ENCODE measurements at places on chromosomes 12 and 14. TPM values are rescaled to one million over a fixed set of nuclear protein-coding genes. Genes with fewer than 3 reads are reported as not detected.

GRCh38 chr12:30996752-30997151 lies 70.2 kb downstream of the TSPAN11 start:
- no peak for DNase-seq

EPYC gene
- total RNA-seq = not detected

- DNase-seq = no peak
These were observed 95.6 kb upstream of the NRXN3 start for GRCh38 chr14:78074561-78074960.

GRCh38 chr12:93778306-93778705 lies 101.1 kb downstream of the CRADD start:
- DNase-seq = no peak

- no peak for DNase-seq
These were observed 9.4 kb downstream of the ASPG start for GRCh38 chr14:104094709-104095425.

GRCh38 chr12:122867691-122868461 lies 28.0 kb downstream of the VPS37B start:
- no peak for DNase-seq

FOXA1 gene
- 11.5 TPM for total RNA-seq

- no peak for DNase-seq
These were observed 79.4 kb downstream of the ST8SIA1 start for GRCh38 chr12:22255097-22255496.

DNA sequence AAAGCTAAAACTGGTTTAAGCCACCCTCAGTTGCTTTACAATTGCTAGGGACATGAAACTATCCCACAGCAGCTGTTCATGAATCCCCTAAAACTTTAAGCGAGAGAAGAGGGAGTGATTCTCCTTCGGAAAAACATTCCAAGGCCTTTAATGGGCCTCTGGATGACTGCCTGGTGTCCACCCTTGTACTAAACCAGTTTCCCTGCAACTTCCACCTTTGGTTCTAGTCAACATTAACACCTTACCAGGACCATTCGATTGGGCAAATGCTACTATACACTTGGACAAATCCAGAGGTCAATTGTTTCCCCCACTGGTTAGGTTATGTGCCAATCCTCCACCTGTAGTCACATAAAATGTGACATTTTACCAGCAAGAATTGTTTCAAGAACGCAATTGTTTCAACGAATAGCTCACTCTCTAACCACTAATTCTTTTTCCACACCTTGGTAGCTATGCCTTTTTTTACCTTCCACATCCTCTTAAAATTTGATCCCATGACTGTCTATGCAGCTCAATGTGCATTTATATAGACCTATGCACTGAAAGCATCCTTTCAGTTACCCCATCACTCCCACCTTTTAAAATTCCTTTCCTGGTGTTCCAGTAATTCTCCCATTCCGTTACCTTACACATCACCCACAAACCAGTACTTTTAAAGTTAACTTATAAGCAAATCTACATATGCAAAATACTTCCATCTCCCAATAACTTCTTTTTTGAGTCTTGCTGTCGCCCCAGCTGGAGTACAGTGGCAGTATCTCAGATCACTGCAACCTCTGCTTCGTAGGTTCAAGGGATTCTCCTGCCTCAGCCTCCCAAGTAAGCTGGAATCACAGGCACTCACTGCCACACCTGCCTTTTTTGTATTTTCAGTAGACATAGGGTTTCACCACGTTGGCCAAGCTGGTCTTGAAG lies 3.6 kb downstream of the UBC start:
- DNase-seq = no peak

GRCh38 chr14:95151561-95151960 lies 5.8 kb downstream of the DICER1 start:
- no peak for DNase-seq

GRCh38 chr14:64198486-64198885 lies 95.7 kb downstream of the ESR2 start:
- DNase-seq = no peak

DNA sequence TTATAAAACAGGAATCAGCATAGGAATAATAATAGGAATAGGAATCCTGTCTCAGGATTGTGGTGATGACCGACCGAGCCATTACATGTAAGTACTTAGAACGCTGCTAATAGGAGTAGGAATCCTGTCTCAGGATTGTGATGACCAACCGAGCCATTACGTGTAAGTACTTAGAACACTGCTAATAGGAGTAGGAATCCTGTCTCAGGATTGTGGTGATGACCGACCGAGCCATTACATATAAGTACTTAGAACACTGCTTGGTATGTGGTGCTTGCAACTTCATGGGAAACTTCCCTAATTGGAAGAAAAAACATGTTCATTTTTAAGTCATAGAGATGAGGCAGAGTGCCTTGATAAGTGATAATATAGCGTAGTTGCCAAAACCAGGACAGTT lies 30.0 kb downstream of the ELK3 start:
- no peak for DNase-seq

BCL7A gene
- total RNA-seq = 8.1 TPM

GRCh38 chr14:103736546-103737431 lies 21.2 kb downstream of the ZFYVE21 start:
- DNase-seq = no peak

GRCh38 chr12:64544371-64545080 lies 65.8 kb upstream of the RASSF3 start:
- no peak for DNase-seq

DNA sequence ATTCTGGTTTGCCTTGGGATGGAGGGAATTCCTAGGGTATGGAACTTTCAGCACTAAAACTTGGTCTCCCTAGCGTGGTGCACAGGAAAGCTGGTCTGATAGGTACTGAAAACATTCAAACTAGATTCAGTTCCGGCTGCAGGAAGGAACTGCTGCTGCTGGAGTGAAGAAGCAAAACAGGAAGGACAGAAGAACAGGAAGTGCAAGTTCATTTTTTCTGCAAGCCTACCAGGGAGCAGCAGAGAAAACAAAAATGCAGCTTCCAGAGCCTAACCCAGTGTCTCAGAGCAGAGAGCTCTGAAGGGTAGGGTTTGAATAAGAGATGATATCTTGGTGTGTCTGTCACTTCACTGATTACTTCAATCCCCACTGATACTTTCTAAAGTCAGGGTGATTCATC lies 165.2 kb downstream of the VRK1 start:
- DNase-seq = peak; percentile 49

GRCh38 chr12:39937119-39937518 lies 168.8 kb downstream of the SLC2A13 start:
- no peak for DNase-seq

- DNase-seq = no peak
These were observed 683.4 kb downstream of the SLC16A7 start for GRCh38 chr12:60279221-60279620.

KRT6C gene
- 257 TPM for total RNA-seq

- no peak for DNase-seq
These were observed 101.3 kb downstream of the ASCL4 start for GRCh38 chr12:107875786-107876185.

DNA sequence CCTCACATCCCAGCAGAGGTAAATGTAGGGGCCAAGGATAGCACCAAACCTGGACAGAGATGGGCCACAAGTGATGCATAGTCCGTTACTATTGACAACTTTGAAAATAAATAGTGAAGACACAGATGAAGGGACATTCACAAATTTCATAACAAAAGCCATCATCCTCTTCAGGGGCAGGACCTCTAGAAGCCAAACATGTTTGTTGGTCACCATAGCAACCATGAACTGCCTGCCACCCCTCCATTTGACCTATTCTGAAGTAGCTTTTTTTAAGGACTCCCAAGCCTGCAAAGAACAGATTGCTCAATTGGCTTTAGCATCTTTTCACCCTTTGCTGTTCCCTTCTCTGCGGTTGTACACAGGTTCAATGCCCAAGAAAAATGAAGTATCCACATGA lies 35.7 kb upstream of the MDM1 start:
- no peak for DNase-seq

- DNase-seq = no peak
These were observed 30.6 kb upstream of the SLC6A13 start for GRCh38 chr12:293199-293598.

- DNase-seq = no peak
These were observed 951.8 kb downstream of the SLC6A15 start for GRCh38 chr12:83960767-83961166.

DNA sequence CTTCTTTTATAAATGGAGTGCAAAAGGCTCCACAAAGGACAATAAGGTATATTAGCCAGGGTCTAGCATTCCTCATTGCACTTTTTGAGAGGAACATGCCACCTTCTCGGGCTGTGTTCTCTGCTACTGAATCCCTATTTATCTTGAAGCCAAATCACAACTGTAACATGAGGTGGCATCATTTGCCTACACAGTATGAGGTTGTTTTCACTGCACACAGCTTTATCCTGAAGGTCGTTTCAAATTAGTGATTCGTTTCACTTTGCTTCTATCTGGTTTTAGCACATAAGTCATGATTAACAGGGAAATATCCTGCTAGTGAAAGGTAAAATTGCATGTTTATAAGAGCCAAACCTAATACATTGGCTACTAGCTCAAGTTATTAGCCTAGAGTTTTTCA lies 153.8 kb downstream of the SLC35F4 start:
- no peak for DNase-seq

DNA sequence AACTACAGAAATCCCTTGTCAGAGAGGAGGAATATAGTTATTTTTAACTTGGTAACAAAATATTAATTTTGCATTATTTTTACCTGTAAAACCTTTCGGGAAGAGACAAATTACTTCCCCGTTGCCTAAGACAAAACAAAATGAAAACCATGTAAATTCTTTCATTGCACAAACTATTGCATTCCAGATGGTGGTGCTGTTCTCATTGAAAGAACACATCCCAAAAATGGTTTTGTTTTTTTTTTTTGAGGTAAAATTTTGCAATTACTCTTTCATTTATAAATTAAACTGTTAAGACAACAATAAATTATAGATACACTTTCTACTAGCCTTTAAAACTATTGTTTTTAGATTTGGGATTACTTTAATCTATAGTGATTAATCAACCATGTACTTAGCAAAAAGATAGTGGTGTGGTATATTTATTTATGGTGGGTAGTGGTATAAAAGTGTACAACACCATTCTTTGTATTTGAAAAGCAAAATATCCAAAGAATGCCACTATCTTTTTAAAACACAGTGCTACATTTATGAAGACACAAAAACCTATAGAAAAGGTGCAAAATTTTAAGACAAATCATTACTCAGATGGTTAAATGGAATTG lies 115.5 kb downstream of the SLC38A1 start:
- no peak for DNase-seq

ZFHX2 gene
- total RNA-seq = 0.74 TPM

- DNase-seq = no peak
These were observed 250.1 kb upstream of the PWP1 start for GRCh38 chr12:107435520-107435919.

- no peak for DNase-seq
These were observed 316.8 kb downstream of the PAWR start for GRCh38 chr12:79373896-79374499.

DNA sequence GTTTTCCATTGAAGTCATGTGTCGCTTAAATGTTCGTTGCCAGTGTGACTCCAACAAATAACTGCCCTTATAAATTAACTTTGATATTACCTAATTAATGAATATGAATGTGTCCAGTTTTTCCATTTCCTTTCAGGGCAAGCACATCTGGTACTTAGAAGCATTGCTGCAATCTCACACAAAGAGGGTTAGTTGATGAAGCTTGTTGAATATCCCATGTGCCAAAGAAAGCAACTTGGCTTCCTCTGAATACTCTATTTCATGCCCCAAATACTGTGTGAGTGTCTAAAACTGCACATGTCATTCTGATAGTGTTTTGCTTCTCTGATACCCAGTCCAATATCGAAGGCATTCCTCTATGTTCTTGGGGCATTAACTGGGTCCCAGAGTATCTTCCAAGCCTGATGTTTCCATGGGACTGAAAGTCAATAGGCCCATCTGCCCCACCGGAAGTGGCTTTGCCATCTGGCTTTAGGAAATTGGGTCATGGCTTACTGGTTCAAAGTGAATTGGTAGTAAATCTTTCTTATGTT lies 75.8 kb upstream of the CNTN1 start:
- no peak for DNase-seq

DNA sequence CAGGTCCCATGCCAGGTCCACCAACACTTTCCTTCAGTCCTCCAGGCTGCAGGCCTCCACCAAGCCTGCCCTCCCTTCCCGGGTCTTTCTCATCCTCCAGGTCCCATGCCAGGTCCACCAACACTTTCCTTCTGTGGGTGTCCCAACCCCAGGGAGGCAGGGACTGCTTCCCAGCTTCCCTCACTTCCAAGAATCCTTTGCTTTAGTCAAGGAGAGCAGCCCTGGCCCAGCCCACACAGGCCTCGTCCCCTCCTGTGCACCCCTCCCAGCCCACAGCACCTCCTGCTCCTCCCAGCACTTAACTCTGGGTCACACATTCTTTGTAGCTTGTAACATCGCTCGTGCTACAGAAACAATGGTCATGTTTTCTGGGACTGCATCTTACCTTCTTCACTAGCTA lies 72.9 kb downstream of the TESC start:
- DNase-seq = no peak

DNA sequence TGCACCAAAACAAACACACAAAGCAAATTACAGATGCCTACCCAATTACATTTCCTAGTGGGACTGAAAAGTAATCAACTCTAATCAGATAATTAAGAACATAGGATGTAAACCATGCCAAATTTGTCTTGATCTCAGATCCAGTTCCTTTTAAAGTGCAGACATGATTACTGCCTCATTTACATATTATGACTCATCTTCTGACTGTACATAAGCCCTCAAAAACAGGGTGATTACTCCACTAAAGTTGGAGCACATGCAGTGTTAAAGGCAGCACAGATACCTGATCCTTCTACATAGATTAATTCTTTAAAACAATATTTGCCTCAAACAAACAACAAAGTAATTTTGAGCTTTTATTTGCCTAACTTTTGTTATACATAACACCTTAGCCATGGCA lies 337.2 kb downstream of the RPS29 start:
- DNase-seq = no peak

DNA sequence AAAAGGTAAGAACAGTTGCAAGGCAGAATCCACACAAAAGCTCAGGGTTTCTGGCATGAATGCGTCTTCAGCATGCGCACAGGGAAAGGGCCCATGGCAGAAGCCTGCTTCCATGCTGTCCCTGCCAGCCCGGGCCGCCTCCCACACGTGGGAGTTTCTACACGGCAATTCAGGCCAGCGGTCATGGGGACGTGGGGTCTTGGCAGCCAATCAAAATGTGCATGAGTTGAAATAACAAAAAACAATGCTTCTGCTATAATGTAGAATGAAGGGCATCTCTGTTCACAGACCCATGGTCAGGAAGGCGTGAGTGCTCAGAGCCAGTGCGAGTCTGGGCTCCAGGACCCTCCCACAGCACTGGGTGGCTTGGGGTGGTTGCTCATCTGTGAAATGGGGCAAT lies 28.6 kb downstream of the AMN start:
- no peak for DNase-seq

GRCh38 chr12:586318-587071 lies 76.8 kb downstream of the NINJ2 start:
- no peak for DNase-seq

MMP19 gene
- total RNA-seq = 21.6 TPM

DNA sequence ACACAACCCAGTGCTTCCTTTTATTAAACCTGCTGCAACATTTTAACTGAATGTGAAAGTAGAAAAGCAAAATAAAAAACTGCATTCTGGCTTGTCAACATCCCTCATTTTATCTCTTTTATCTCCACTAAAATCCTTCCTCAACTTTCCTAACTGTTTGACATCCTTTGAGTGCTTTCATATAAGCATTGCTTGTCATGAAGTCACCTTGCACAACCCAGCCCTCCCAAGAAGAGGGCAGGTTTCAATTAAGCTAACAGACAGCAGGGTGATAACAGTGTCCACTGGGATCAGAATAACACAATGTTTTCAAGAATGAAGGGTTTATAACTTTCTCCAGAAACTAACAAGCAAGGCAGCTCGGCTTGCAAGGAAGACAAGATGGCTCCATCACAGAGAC lies 16.3 kb upstream of the TSPAN8 start:
- no peak for DNase-seq

CCDC175 gene
- total RNA-seq = not detected

SMIM41 gene
- 1.5 TPM for total RNA-seq

GZMB gene
- total RNA-seq = 2.2 TPM

Measured in vagina (tissue), 2 donors.